Progenitor cell of endocrine pancreas (in vitro differentiated cells): ENCODE measurements at places on chromosomes 7 and 10. TPM values are rescaled to one million over a fixed set of nuclear protein-coding genes. Genes with fewer than 3 reads are reported as not detected.

PIK3AP1 gene
- total RNA-seq: 40.0 TPM in 2 replicates

TMEM236 gene
- 0.07 TPM in 2 replicates for total RNA-seq

SEMA3A gene
- 12.4 and 19.6 TPM in 2 replicates for total RNA-seq

BBS9 gene
- total RNA-seq: 22.8 and 25.5 TPM in 2 replicates

DNA sequence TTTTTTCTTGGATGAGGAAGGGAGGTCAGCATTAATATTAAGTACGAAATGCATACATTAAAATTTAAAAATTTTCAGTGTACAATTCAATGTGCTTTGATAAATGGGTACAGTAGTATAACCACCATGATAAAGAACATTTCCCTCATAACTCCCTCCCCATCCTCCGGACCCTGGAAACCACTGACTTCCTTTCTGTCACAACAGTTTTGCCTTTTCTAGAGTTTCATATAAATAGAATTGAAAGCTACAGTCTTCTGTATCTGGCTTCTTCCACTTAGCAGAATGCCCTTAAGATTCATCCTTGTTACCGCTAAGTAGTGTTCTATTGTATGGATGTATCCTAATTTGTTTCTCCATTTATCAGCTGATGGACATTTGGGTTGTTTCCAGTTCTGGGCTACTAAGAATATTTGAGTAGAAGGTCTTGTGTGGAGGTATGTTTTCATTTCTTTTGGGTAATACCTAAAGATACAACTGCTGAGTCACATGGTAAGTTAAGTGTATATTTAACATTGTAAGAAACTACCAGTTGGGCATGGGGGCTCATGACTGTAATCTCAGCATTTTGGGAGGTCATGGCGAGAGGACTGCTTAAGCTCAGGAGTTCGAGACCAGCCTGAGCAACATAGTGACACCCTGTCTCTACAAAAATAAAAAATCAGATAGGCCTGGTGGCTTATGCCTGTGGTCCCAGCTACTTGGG is 30.8 kb downstream of the ABI1 start:
- DNase-seq: no peak

DNA sequence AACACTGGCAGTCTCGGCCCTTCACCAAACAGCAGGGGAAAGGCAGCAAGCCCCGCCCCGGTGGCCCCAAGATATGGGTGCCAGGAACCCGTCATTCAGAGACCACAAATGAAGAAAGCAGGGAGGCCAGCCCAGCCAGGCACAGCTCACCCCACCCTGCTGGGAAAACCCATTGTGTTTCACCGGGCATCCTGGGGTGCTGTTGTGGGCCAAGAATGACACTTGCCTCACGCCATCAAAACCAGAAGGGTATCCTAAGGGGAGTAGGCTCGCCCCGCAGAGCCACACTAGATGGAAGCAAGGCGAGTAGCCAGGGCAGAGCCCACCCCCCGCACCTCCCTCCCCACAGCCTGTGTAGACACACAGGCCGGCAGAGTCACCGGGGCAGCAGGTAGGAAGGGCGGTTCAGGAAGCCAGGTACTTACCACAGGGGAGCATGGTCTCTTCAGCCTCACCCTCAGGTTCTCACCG is 72.5 kb upstream of the KCNMA1 start:
- DNase-seq: no peak

DNA sequence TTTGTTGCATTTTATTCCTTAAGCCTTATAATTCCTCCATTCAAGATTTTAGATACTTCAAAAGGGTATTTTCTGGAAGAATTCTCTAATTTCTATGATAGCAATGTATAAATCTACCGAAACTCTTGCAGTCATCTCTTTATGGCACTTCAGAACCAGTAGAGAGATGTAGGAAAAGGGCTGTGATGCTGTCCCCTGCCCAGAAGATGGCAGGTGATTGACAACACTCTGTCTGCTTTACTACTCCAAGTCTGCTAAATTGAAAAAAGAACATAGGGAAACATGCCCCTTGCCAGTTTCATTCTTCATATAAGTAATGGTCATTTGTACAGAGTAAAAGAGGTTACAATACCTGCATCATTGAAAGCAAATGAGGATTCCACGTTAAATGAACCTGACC is 5.1 kb downstream of the TCTN3 start:
- DNase-seq: no peak

DNA sequence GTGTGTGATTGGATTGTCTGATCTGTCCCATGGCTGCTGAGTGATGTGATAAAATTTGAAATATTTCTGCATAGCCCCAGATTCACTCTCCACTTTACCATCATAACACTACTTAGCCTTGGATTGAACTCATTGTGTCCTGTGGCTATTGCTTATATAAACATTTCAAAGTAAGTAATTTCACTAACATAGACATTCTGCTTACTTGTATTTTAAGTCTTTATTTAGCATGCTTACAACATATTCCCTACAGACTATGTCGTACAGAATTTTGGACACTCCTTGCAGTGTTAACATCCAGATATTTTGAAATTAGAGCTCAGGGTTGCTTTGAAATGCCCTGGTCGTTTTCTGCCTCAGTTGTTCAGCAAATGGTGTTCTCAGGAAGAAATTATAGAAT is 117.6 kb downstream of the LRRC4 start:
- no peak for DNase-seq

GRCh38 chr10:72925951-72926465 is 28.6 kb downstream of the PLA2G12B start:
- DNase-seq: no peak

DNA sequence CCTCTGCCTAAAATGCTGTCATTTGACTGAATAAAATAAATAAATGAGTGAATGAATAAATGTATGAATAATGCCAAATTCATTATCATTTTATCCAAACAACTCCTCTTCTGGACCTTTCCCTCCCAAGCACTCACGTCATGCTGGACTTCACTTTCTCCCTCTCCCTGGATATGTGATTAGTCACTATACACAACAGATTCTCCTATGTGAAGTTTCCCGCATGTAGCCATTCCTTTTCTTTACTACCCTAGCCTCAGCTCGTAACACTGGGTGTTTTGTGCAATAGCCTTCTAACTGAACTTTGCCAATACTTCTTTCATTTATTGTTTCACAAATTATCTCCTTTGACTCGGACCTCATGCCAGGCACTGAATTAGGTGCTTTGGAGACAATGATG is 87.6 kb upstream of the IL6 start:
- DNase-seq: no peak

DNA sequence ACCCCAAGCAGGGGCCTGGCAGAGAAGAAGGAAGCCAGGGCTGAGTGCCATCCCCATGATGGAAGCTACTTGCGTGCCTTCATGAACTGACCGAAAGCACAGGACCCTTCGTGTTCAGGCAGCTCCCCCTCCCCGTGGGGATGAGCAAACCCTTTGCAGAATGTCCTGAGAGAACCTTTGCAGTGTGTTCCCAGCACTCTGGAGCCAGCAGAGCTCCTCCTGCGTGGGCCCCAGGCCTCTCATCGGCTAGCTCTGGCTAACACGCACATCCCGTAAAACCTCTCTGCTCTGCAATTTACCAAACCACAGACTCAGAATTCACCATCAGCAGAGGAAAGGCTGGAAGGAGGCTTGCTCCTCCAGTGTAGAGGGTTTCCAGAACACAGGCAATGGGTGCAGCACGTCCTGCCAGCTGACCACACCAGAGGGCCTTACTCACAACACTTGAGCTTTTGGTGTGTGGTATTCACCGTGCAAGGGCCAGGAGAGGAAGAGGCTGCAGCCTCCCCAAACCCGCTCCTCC is 3.1 kb downstream of the SH3PXD2A start:
- DNase-seq: no peak

- DNase-seq: no peak
These were observed 41.2 kb downstream of the CAMK2B start for GRCh38 chr7:44284216-44284615.

- DNase-seq: no peak
These were observed 45.8 kb downstream of the CCNY start for GRCh38 chr10:35382096-35382495.

- no peak for DNase-seq
These were observed 10.3 kb downstream of the PKD1L1 start for GRCh38 chr7:47937711-47938573.

GRCh38 chr10:109104806-109105205 is 818.5 kb downstream of the XPNPEP1 start:
- DNase-seq: no peak

- no peak for DNase-seq
These were observed 2.3 kb downstream of the VPS37D start for GRCh38 chr7:73669858-73670385.

GRCh38 chr10:131742500-131742951 is 158.3 kb upstream of the PPP2R2D start:
- DNase-seq: no peak
